AG10803 (cell line): ENCODE measurements at places on chromosomes 6 and 20.
A peak's percentile ranks its signal among the peaks of the same experiment; 100 is the strongest.

- peak; percentile 19 for DNase-seq
Observed at GRCh38 chr6:70549327-70549726, 17.4 kb upstream of the SDHAF4 start.

- peak; percentile 92 for DNase-seq
Observed at GRCh38 chr6:37499433-37500293, at the start of gene CCDC167. CCDC167 (minus strand) TSS chr6:37499893; CDS start chr6:37499863, 30 bp downstream.

GRCh38 chr20:50371878-50372769 is 138.1 kb upstream of the PTPN1 start:
- DNase-seq: no peak

DNA sequence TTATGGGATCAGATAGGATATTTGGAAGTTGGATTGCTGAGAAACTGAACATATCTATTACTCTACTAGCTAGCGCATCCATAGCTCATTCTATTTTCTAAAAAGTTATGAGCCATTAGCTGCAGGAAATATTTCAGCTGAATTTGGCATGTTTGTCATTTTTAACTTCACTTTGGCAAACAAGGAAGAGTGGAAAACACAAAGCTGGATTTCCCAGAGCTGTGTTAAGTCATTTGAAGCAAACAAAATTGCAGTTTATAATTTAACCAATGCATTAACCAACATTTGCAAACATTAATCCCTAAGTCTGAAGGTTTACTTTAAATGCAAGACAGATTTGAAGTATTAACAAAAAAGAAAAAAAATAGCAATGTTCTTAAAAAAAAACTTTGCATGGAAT is 1.2 kb downstream of the ALDH8A1 start:
- no peak for DNase-seq

GRCh38 chr6:16137451-16137801 is 8.5 kb downstream of the MYLIP start:
- no peak for DNase-seq

GRCh38 chr6:111114087-111114443 is 26.8 kb downstream of the SLC16A10 start:
- no peak for DNase-seq
